ENCODE measurements at places on chromosomes 3 and 15.
A peak's percentile ranks its signal among the peaks of the same experiment; 100 is the strongest.

- no peak for DNase-seq
These were observed 20.0 kb upstream of the PLCL2 start for GRCh38 chr3:16864610-16865313.

GRCh38 chr15:40372981-40373380 is 9.5 kb upstream of the KNSTRN start:
- no peak for DNase-seq

- DNase-seq = no peak
These were observed 7.7 kb upstream of the KCTD6 start for GRCh38 chr3:58484045-58484721.

DNA sequence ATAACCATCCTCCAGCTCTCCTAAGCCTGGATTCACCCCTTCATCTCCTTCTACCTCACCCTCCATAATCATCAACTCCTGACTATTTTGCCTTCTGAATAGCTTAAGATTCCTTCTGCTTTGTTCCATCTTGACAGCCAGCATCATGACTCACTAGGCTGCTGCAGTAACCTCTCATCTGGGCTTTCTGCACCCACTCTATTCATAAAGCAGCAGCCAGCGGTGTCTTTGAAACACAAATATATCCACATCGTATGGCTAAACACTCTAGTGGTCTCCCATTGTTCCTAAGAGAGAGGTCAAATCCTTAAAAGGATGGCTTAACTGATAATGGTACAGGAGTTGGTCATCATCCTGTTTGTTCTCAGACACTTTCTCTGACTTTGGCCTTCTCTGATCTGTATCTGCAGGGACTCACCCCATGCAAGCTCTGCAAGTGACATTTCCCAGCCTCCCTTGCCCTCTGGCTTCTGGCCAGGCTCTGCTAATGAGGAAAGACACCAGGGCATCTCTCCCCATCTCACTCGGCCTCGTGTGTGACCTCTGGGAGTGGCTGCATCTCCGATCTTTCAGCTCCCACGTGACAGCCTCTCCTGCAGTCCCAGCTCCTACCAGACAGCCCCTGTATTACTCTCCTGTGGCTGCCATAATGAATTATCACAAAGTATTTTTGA is 6.2 kb downstream of the GRK7 start:
- DNase-seq = no peak

GRCh38 chr15:67829647-67830504 is 4.6 kb downstream of the SKOR1 start:
- no peak for DNase-seq

GRCh38 chr15:63480441-63480821 is 24.0 kb upstream of the USP3 start:
- no peak for DNase-seq

GRCh38 chr3:128680603-128681368 is 30.2 kb upstream of the RPN1 start:
- peak; percentile 100 for DNase-seq
